ENCODE measurements at places on chromosomes 3 and 15.

DNA sequence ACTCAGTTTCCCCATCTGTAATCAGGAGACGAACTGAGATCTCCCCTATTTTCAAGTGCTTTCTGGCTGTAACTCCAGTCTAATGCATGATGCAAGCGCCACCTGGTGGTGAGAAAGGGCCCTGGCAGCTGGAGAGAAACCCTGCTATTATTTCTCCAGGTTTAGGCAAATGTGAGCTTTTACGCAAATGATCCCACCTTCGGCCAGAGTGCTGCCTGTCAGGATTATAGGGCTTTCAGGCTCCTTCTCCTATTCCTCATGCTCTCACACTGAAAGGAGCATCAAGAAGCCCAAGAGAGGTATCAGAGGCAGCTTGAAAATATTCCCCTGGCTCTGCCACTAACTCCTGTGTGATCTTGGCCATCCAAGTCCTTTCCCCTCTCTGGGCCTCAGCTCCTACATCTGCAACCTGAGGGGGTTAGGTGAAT is 93.9 kb upstream of the RASGRF1 start:
- no peak overlapping the region for H3K27ac ChIP-seq
- H3K36me3 ChIP-seq, result no peaks in the 10 kb centered on the region
- no peaks in the 10 kb centered on the region for H3K27me3 ChIP-seq
- H3K4me3 ChIP-seq, result no peak overlapping the region
- no peaks in the 10 kb centered on the region for H3K4me1 ChIP-seq
- peak; percentile 69 for DNase-seq

DNA sequence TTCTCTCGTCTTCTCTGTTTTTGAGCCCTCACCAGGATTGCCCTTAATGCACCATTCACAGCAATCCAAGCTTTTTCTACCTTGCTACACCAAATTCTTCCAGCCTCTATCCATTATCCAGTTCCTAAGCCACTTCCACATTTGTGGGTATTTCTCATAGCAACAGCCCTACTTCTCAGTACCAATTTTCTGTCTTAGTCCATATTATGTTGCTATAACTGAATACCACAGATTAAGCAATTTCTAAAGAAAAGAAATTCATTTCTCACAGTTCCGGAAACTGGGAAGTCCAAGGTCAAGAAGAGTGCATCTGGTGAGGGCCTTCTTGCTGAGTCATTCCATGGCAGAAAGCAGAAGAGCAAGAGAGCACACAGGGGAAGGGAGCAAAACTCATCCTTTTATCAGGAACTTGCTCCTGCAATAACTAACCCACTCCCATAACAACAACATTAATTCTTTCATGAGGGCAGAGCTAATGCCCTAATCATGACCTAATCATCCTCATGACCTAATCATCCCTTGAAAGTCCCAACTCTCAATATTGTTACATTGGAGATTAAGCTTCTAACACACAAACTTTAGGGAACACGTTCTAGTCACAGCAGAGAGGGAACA is 9.7 kb upstream of the EIF1B start:
- H3K36me3 ChIP-seq, result no peaks in the 10 kb centered on the region
- peak overlapping the region; percentile 70 for H3K27ac ChIP-seq
- no peaks in the 10 kb centered on the region for H3K27me3 ChIP-seq
- H3K4me1 ChIP-seq, result peaks cover 38% of the 10 kb centered on the region
- peak; percentile 66 for DNase-seq

DNA sequence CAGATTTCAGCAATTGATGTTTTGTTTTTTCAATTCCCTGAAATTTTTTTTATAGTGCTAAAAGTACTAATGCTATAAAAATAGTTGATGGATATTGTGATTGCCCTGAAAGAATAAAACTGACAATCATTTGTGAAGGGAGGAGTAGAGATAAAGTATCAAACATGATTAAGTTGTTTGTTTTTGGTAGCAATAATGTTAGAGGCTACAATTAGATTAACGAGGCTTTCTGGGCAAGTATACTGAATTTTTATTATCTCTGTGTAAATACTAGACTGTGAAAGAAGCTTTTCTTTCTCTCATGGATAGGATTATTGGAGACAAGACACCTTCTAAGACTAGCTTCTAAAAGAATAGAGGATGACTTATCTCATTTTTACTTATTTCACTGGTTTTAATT is 15.6 kb downstream of the NR1D2 start:
- H3K4me3 ChIP-seq, result no peak overlapping the region
- H3K36me3 ChIP-seq, result peaks cover 39% of the 10 kb centered on the region
- no peaks in the 10 kb centered on the region for H3K27me3 ChIP-seq
- no peak overlapping the region for H3K27ac ChIP-seq
- peaks cover 4% of the 10 kb centered on the region for H3K4me1 ChIP-seq

DNA sequence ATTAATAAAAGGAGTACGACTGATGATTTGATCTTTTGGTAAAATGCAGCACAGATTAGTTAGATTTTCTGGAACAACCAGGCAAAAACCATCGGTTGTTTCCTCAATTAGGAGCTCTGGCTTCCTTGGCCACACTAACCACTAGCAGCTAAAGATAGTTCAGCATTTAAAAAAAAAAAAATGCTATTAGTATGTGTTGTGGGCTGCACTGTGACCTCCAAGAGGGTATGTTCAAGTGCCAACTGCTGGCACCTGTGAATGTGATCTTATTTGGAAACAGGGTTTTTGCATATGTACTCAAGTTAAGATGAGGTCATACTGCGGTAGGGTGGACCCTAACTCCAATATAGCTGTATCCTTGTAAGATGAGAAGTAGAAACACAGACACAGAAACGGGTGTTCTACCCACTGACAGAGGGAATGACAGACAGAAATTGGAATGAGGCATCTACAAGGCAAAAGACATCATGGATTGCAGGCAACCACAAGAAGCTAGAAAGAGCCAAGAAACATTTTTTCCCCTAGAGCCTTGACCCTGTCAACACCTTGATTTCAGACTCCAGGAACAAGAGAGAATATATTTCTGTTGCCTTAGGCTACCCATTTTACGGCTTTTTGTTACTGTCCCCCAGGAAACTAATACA is 534.6 kb upstream of the ROBO2 start:
- H3K4me1 ChIP-seq, result no peaks in the 10 kb centered on the region
- no peak for DNase-seq
- H3K4me3 ChIP-seq, result no peak overlapping the region
- no peaks in the 10 kb centered on the region for H3K36me3 ChIP-seq
- no peak overlapping the region for H3K27ac ChIP-seq
- no peaks in the 10 kb centered on the region for H3K27me3 ChIP-seq

DNA sequence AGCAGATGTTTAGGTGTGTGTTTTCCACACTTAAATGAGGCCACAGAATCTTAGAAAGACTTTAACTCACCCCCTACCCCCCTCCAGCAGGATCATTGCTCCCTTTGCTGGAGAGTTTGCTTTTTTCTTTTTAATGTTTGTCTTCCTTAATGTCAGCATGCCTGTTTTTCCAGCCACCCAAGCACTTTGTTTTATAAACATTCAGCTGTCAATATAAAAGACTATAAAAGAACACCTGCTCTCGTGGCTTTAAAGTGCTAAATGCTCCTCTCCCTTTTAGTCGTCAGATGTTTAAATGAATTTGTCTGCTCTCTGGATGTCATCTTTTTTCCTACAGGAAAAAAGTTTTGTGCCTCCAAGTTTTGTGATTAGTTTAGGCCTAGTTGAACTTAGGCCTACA is 61.7 kb downstream of the SIDT1 start:
- H3K36me3 ChIP-seq, result no peaks in the 10 kb centered on the region
- no peak overlapping the region for H3K27ac ChIP-seq
- no peak overlapping the region for H3K4me3 ChIP-seq

GRCh38 chr3:122635789-122636188 is 44.9 kb upstream of the PARP14 start:
- H3K27ac ChIP-seq, result no peak overlapping the region
- DNase-seq, result no peak
- H3K4me1 ChIP-seq, result no peaks in the 10 kb centered on the region
- H3K36me3 ChIP-seq, result no peaks in the 10 kb centered on the region

- no peaks in the 10 kb centered on the region for H3K27me3 ChIP-seq
- no peak for DNase-seq
- no peak overlapping the region for H3K27ac ChIP-seq
- H3K4me1 ChIP-seq, result no peaks in the 10 kb centered on the region
Observed at GRCh38 chr3:168645180-168645579, 549.5 kb upstream of the GOLIM4 start.

GRCh38 chr3:107994181-107994580 is 96.7 kb downstream of the CD47 start:
- DNase-seq, result no peak
- H3K4me1 ChIP-seq, result no peaks in the 10 kb centered on the region
- H3K27ac ChIP-seq, result no peak overlapping the region
- H3K4me3 ChIP-seq, result no peak overlapping the region
- no peaks in the 10 kb centered on the region for H3K27me3 ChIP-seq

GRCh38 chr3:152269831-152270734 is 1.4 kb downstream of the MBNL1 start:
- no peaks in the 10 kb centered on the region for H3K27me3 ChIP-seq
- H3K4me1 ChIP-seq, result peaks cover 13% of the 10 kb centered on the region
- peak overlapping the region; percentile 93 for H3K4me3 ChIP-seq
- H3K27ac ChIP-seq, result peak overlapping the region; percentile 98
- no peaks in the 10 kb centered on the region for H3K36me3 ChIP-seq

- H3K36me3 ChIP-seq, result no peaks in the 10 kb centered on the region
- DNase-seq, result no peak
- H3K4me1 ChIP-seq, result peaks cover 12% of the 10 kb centered on the region
- no peaks in the 10 kb centered on the region for H3K27me3 ChIP-seq
- H3K27ac ChIP-seq, result no peak overlapping the region
- H3K4me3 ChIP-seq, result no peak overlapping the region
Observed at GRCh38 chr3:17551333-17551732, 191.1 kb downstream of the TBC1D5 start.

DNA sequence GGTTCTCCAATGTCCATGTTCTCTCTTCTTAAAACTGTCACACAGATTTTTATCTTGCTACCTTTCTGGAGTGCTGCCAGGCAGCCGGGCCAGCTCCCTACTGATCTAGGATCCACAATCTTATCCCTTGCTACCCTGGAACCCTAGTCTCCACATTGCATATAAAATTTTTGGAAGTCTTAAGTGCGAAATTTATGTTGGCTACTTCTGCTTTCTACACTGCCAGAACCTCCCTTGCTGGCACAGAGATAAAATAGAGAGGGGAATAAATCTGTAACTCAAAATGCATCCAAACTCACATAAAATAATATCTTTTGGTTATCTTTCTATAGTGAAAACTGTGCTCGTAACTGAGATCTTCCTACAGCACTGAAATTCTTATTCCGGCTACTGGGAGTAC is 182.6 kb downstream of the ZPLD1 start:
- no peaks in the 10 kb centered on the region for H3K4me1 ChIP-seq
- no peak for DNase-seq
- no peaks in the 10 kb centered on the region for H3K36me3 ChIP-seq
- no peak overlapping the region for H3K4me3 ChIP-seq

DNA sequence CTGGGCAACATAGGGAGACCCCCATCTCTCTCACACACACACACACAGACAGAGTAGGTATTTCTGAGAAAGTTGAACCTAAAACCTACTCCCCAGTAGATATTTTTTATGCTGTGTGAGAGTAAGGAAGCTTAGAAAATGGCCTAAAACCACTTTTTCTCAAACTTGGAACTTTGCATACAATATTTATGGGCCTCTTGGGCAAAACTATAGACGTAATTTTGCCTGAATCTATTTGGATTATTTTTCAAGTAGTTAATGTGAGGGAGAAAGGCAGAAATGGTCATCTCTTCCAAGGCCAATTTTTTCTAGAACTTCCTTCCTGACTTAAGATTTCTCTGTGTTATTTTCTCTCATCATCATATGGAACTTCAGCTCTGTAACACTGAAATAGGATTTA is 81.7 kb downstream of the ZNF609 start:
- DNase-seq, result no peak
- H3K27me3 ChIP-seq, result no peaks in the 10 kb centered on the region
- H3K27ac ChIP-seq, result no peak overlapping the region
- peaks cover 16% of the 10 kb centered on the region for H3K4me1 ChIP-seq

DNA sequence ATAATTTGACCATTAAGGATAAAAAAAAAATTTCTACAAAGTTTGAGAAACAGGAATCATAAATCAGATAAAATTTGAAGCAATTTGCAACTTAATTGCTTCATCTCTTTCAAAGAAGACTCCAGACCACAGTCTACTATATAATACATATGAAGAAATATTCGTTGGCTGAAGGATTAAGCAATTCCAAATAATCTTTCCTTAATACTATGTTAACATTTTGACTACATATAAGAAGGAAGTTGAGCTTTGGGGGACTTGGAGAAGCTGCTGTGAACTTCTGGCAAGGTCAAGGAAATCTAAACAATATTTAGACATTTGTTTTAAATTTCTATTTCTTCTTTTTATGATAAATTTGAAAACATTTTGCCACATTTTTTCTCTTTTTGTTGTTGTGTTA is 13.5 kb upstream of the GABRR3 start:
- no peaks in the 10 kb centered on the region for H3K27me3 ChIP-seq
- no peaks in the 10 kb centered on the region for H3K4me1 ChIP-seq
- H3K36me3 ChIP-seq, result no peaks in the 10 kb centered on the region
- DNase-seq, result no peak

DNA sequence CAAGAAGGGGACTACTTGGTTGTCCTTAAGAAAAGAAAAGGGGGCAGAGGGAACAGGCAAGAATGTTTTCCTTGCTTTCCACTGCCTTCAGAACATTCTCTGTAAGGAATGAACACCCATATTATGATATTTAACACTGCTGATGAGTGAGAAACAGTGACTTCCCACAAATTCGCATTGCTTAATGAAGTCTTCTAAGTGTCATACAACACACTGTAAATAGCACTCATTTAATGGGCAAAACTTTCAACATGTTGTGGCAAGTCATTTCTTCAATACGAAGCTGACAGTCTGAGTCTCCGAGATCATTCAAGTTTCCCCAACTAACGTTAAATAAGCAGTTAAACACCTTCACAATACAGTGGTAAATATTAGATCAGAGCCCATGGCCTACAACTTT is 464.4 kb downstream of the SHQ1 start:
- H3K36me3 ChIP-seq, result no peaks in the 10 kb centered on the region
- no peak overlapping the region for H3K4me3 ChIP-seq
- no peak for DNase-seq
- H3K4me1 ChIP-seq, result no peaks in the 10 kb centered on the region
- H3K27ac ChIP-seq, result no peak overlapping the region

- no peaks in the 10 kb centered on the region for H3K36me3 ChIP-seq
- no peaks in the 10 kb centered on the region for H3K4me1 ChIP-seq
- DNase-seq, result no peak
Observed at GRCh38 chr15:33742800-33743199, 225.5 kb upstream of the CHRM5 start.

GRCh38 chr15:46059921-46060594 is 425.2 kb downstream of the SQOR start:
- H3K36me3 ChIP-seq, result no peaks in the 10 kb centered on the region
- H3K27ac ChIP-seq, result no peak overlapping the region
- no peaks in the 10 kb centered on the region for H3K4me1 ChIP-seq
- no peaks in the 10 kb centered on the region for H3K27me3 ChIP-seq

- H3K4me3 ChIP-seq, result no peak overlapping the region
- no peak overlapping the region for H3K27ac ChIP-seq
- no peaks in the 10 kb centered on the region for H3K27me3 ChIP-seq
- no peaks in the 10 kb centered on the region for H3K4me1 ChIP-seq
- DNase-seq, result no peak
Observed at GRCh38 chr3:3705090-3705775, 94.0 kb upstream of the LRRN1 start.

- no peaks in the 10 kb centered on the region for H3K36me3 ChIP-seq
- H3K4me1 ChIP-seq, result peaks cover 17% of the 10 kb centered on the region
- H3K27ac ChIP-seq, result no peak overlapping the region
- H3K27me3 ChIP-seq, result no peaks in the 10 kb centered on the region
Observed at GRCh38 chr3:151226088-151226563, 23.1 kb upstream of the GPR171 start.

Measured in adrenal gland (tissue), 19 donors.